NB4 (cell line): ENCODE measurements at places on chromosomes 6 and 20.

DNA sequence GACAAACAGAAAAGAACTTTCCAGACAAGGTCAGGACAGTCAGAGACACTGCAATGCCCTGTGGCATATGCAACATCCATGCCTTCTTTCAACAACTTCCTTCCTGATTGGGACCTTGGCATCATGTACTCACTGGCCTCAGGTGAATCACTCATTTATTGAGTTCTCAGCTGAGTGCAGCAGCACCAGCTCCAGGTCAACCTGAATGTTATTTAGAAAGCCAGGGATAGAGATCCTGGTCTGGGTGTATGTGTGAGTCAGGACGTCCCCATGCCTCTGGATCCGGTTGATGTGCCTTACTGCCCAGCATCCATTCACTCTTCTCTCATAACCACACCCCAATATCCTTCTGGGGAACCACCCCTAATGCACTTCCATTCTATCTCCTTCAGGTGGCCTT, 54.4 kb downstream of the SNRNP48 start:
- DNase-seq = no peak

DNA sequence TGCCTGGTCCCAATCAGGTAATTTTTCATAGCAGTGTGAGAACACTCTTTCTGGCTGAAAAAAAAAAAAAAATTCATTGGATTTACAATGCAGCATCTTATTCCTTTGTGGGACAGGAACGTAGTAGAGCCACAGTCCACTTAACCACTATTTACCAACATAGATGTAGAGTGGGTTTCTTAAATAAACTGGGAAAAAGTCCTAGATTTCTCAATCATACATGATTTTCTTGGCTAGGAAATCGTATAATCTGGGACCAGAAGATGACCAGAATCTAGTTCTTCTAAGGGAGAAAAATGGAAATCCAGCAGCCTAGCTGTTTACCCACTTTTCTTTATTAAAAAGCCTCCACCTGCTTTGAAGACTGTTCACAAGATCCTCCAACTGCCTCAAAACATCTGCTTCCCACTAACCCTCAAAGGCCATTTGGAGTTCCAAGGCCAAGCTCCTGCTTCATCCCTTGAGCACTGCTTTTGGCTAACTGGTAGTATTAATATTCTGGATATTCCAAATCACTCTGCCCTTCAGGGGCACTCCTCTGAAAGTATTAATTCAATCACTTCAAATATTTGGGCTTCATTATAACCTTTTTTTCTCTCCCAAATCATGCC, 70.4 kb downstream of the FYN start:
- DNase-seq = no peak

GRCh38 chr6:39128832-39129231, 13.8 kb upstream of the SAYSD1 start:
- DNase-seq = no peak

DNA sequence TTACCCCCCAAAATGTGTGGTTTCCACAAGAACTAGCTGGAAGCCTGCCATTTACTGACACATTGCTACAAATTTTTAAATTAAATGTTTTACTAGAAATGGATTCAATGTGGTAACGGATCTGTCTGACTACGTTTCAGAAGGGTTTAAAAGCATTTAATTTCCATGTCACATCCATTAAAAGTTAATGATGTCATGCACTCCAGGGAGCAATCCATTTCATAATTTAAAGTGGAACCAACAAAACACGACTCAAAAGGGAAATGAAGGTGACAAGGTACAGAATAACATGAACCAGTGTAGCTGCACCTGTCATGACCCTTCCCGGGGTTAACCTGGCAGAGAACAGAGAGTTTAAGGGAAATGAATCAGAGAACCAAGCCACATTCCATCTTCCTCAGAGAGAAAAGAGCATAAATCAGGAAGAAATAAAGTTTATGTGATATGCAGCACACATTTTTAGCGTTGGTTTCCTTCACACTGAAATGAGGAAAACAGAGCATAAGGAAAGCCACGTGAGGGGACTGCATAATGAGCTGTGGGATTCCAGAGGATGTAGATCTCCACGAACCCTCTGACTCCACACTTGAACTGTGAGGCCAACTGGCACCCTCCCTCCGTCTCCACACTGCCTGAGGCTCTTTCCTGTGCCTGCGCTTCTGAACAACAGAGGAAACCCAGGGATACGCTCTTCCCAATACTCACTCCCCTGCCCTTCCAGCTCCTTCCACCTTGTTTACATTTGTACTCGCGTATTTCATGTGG, 170.3 kb upstream of the AHI1 start:
- no peak for DNase-seq

DNA sequence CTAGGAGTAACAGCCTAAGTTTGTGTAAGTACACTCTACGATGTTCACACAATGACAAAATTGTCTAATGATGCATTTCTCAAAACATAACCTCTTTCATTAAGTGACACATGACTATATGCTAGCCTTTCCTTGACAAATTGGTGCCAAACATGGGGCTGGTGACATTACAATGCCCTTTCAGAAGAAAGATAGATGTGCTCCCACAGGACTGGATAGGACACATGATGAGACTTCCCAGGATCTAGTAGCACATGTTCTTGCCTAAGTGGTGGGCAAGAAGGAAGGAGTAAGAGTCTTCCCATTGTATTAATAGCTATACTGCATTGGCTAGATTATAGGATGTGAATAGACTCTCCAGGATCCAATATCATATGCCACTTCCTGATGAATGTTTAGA, 21.5 kb downstream of the ZKSCAN3 start:
- no peak for DNase-seq

DNA sequence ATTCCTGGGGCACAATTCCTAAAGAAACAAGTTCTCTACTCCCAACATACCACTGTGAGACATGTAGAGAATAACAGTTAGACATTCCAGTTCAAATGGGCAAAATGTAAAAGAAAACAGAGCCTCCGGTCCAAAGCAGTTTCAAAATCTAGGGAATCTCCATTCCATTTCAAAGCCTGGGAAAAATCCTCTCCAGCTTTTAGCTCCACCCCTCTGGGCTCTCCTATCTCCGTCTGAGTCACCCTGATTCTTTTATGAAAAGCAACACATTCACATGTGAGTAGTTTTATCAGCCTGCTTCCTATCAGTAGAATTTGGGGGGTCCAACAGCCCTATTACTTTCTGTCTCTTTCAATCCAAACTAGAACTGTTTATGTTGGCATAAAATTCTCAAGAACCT, 3.7 kb downstream of the CSNK2A1 start:
- DNase-seq = no peak

DNA sequence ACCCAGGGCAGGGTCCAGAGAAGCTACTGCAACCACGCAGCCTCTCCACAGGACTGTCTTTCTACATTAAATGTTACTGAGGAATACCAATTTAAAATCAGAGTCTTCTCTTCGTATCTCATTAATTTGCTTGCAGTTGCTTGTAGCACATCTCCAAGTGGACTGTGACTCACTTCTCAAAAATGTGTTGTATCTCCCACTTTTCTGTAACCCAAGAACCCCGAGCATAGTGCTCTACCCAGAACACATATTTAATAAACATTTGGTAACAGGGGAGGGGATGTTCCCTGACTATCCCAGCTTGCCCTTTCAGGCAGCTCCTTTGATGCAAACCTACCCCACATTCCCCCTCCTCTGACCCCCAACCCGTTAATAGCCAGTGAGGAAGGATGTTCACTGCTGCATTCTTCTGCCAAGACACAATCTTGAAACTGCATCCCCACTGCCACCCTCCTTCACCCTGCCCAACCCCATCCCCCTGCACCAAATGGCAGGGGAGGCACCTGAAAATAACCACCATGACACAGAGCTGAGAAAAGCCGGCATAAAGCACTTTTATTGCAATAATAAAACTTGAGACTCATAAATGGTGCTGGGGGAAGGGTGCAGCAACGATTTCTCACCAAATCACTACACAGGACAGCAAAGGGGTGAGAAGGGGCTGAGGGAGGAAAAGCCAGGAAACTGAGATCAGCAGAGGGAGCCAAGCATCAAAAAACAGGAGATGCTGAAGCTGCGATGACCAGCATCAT, 24.2 kb downstream of the FKBP1A start:
- no peak for DNase-seq

- no peak for DNase-seq
These were observed 70.7 kb downstream of the SOBP start for GRCh38 chr6:107560657-107561056.

DNA sequence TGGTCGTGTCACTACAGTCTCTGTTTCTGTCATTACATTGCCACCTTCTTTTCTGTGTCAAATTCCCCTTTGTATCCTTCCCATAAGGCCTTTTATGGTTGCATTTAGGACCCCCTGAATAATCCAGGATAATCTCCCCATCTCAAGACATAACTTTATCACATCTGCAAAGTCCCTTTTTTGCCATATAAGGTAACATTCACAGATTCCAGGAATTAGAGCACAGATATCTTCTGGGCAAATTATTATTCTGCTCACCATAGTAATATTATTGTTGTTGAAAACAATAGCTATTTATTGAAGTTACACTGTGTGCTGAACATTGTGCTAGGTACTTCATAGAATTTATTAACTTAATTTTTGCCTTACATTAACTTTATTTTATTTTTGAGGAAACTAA, 159.1 kb downstream of the TFAP2B start:
- DNase-seq = no peak

GRCh38 chr6:144330017-144330987, 45.2 kb downstream of the UTRN start:
- no peak for DNase-seq

DNA sequence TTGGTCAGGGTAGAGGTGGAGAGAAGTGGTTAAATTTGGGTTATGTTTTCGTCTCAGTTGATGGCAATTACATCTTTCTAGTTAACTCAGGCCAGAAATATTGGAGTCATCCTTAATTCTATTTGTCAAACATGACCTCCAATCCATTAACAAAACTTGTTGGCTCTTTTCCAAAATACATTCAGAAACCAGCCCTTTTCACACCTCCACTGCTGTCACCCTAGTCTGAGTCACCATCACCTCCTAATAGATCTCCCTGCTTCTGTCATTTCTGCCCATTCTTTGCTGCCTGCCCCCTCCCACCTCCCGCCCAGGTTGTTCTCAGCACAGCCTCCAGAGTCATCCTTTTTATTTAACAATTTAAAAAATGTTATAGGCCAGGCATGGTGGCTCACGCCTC, 3.0 kb upstream of the ABCF1 start:
- no peak for DNase-seq

DNA sequence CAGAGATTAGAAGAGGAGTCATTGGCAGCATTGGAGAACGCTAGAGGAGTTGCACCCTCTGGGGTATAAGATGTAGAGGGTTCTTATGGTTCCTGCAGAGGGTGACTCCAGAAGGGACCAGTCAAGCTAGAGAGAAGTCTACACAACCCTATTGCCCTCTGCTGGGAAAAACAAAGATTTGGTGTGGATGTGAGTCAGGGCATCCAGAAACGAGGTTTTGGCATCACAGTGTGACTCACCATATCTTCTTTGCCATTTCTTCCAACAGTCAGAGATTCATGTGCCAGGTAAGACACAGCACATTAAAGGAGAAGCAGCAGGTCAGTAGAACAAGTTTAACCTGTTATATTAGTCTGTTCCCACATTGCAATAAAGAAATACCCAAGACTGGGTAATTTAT, 598.8 kb downstream of the MAFB start:
- DNase-seq = no peak

DNA sequence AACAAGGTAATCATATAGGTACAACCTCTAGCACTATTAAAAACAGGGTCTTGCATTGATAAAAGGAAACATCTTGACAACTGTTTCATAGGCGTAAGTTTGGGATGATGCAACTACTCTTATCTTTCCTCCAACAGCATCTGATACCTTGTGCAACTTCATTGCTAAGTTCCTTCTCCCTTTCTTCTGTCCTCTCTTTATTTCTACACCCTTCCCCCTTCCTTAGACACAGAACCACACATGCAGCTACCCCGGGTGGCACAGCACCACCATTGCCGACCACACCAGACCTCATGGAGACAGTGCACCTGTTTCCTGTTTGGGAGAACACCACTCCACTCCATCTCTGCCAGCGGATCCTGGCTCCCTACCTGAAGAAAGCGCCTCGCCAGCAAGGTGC, 14.4 kb downstream of the MYB start:
- peak; percentile 98 for DNase-seq

DNA sequence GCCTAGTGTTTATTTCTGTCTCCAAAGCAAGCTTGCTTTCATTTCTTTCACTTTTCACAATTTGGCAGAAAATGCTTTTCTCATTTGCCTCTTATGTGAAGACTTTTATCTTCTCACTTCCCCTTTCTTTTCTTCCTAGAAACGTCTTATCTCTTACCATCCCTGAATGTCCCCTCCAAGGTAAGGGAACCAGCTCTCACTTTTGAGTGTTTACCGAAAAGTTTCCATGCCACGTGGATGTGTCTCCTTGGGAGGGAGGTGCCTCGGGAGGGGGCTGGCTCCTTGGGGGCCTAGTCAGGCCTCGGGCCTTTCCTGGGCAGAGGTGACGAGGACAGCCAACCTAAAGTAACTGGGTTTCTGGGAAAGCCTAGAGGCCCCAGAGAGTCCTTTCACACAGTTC, 127.4 kb downstream of the CD24 start:
- DNase-seq = no peak

- DNase-seq = no peak
These were observed 56.8 kb downstream of the LINC00237 start for GRCh38 chr20:21049305-21049828.

DNA sequence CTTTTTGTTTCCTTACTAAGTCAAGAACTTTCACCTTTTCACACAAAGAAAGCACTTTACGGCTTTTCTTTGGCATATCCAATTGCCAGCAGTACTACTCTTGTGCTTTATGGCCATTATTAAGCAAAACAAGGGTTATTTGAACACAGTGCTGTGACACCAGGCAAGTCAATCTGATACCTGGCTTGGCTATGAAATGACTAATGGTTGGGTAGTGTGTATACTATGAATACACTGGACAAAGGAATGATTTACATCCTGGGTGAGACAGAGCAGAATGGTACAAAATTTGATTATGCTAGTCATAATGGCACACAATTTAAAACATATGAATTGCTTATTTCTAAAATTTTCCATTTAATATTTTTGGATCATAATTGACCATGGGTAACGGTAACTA, 22.1 kb upstream of the ADGRF1 start:
- no peak for DNase-seq

GRCh38 chr6:138258991-138259390, 40.7 kb upstream of the PBOV1 start:
- DNase-seq = no peak

DNA sequence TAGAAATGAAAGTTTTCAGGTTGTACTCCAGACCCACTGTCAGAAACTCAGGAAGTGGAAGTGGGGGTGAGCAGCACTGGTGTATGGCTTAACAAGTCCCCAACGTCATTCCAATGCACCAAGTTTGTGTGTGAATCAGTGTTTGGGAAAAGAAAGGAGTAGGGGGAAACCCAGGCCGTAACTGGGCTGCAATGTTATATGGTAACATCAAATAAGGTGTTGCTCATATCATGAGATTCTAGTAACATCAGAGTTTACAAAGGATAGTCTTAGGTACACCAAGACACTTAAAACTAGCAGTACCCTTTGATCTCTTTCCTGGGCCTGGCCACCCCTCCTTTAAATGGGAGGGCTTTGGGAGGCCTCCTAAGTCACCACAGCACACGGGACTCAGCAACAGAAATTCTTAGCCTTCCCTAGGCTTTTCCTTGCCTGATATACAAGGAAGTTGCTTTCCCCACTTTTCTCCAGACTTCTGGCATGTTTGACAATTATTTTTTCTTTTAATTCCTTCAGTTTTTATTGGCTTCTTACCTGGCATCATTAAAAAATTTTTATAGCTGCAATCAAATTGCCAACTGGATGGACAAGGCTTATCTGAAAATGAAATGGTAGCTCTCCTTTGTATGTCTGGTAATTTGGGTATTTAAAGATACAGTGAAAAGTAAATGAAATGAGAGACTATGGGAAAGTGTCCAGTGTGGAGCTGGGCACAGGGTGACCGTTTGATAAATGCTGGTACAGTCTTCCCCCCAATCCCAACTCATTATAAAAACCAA, 15.1 kb downstream of the E2F3 start:
- DNase-seq = peak; percentile 24
